Fibroblast of the conjunctiva (primary cell): ENCODE measurements at places on chromosomes 2 and 18.

DNA sequence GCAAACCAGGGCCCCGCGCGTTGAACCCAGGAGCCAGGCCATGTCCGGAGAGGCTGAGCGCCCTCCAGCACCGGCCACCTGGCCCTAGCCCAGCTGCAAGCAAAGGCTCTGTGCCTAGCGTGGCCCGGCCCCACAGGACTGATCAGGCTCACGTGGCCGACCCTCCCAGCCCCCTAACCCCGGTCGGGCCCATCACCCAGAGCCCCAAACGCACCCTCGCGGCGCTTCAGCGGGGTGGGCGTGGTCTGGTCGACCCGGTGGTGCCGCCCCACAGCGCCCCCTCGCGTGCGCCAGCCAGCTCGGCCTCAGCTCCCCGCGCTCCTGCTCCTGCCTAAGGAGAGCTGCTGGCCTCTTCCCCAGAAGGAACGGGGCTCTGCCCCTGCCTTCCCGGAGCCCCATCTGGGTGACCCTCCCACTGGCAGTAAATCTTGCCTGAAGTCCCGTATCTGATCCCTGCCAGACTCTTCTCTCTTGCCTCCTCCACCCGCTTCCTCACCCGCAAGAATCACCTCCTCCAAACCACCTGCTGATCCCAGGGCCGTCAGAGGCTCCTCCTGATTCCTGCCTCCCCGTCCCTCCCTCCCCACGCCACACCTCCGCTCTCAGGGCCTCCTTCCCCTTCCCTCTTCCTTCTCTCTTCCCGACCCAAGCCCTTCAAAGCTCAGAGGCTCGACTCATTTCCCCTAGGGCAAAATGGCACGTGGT lies 12.3 kb upstream of the TEX51 start:
- peak; percentile 23 for DNase-seq

DNA sequence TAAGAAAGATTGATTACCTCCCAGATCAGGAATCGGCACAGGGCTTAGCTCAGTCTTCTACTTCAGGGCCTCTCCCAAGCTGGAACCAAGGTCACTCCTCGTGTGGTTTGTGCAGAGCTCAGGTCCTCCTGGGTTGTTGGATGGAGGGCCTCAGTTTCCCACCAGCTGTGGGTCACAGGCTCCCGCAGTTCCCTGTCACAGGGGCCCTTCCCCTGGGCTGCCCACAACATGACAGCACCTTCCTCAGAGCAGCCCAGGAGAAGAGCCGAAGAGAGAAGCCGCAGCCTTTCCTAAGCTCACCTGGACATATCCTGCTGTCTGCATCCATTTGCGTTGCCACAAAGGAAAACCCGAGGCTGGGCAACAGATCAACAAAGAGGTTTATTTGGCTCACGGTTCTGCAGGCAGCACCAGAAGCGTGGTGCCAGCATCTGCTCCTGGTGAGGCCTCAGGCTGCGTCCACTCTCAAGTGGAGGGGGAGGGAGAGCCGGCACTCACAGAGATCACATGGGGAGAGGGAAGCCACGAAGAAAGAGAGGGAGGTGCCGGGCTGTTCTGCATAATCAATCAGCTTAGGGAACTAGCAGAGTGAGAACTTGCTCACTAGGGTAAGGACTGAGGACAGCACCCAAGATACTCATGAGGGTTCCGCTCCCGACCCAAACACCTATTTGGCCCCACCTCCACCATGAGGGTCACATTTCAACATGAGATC lies 13.0 kb upstream of the ALLC start:
- no peak for DNase-seq

GRCh38 chr2:65020943-65021528 lies 31.8 kb downstream of the SLC1A4 start:
- no peak for DNase-seq

GRCh38 chr2:234269769-234270204 lies 219.3 kb downstream of the SPP2 start:
- DNase-seq: peak; percentile 37

DNA sequence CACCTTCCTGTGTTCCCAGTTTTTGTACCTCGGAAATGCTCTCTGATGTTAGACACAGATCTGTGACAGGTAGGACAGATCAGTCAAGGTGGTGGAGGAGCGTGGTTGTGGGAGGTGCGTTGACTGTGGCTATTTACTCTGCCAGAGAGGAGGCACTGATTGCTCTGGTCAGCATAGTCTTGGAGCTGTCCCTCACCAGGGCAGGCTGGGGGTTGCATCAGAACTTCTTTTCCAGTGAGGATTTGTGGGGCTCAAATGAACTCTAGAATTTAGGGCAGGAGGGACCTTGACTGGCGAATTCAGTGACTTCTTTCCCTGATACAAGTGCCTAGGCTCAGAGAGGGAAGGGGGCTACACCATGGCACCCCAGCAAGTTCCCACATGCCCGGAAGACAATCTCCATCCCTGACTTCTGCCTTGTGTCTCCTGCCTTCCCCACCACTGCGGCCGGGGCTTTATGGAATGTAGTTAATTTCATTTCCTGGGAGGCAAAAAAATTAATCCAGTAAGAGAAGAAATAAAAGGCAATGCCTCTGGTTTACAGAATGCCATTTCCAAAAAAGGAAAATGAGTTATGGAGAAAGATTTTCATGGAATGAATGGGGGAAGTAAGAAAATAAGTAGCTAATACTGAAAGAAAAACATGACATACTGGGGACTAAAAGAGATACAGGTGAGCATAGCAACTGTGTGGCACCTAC lies 26.1 kb downstream of the NIFK start:
- no peak for DNase-seq

DNA sequence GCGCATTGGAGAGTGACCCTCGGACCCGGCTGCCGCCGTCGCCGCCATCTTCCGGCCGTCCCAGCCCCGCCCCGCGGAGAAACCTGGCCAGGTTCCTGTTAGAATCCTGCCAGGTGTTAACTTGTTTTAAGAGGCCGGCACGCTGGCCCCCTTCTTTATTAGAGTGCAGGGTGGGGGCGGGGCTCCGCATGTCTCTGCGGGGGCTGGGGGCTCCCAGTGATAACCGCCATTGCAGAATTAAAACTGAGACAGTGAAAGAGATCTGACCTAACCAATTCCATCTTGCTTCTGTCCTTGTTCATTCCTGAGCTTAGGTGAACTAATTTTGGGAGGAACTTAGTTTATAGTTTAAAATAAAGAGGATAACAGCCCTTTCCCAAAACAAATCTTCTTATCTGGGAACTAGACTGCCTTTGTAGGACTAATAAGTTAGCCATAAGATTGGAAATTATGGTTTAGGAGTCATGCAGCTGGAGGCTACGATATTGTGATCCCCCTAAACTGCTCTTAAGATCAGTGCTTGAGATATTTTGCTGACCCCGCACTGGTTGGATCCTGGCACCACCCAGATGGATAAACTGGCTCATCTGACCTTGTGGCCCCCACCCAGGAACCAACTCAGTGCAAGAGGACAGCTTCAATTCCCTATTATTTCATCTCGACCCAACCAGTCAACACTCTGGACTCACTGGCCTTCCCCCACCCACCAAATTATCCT lies 543 bp upstream of the STARD7 start:
- no peak for DNase-seq

- DNase-seq: no peak
These were observed 310.2 kb upstream of the LRATD1 start for GRCh38 chr2:14322306-14322705.

DNA sequence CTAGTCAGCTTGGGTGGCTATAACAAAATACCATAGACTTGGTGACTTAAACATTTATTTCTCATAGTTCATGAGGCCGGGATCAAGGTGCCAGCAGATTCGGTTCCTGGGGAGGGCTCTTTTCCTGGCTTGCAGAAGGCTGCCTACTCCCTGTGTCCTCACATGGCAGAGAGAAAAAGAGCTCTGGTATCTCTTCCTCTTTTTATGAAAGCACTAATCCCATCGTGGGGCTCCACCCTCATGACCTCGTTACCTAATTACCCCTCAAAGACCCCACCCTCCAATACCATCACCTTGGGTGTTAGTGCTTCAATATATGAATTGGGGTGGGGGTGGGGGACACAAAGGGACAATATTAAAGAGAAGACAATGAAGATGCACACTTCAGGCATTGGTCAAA lies 67.1 kb upstream of the CCBE1 start:
- DNase-seq: no peak

- no peak for DNase-seq
These were observed 713.6 kb downstream of the PLCL1 start for GRCh38 chr2:198517976-198518375.

- no peak for DNase-seq
These were observed 79.1 kb downstream of the MAPK4 start for GRCh38 chr18:50638884-50639420.

DNA sequence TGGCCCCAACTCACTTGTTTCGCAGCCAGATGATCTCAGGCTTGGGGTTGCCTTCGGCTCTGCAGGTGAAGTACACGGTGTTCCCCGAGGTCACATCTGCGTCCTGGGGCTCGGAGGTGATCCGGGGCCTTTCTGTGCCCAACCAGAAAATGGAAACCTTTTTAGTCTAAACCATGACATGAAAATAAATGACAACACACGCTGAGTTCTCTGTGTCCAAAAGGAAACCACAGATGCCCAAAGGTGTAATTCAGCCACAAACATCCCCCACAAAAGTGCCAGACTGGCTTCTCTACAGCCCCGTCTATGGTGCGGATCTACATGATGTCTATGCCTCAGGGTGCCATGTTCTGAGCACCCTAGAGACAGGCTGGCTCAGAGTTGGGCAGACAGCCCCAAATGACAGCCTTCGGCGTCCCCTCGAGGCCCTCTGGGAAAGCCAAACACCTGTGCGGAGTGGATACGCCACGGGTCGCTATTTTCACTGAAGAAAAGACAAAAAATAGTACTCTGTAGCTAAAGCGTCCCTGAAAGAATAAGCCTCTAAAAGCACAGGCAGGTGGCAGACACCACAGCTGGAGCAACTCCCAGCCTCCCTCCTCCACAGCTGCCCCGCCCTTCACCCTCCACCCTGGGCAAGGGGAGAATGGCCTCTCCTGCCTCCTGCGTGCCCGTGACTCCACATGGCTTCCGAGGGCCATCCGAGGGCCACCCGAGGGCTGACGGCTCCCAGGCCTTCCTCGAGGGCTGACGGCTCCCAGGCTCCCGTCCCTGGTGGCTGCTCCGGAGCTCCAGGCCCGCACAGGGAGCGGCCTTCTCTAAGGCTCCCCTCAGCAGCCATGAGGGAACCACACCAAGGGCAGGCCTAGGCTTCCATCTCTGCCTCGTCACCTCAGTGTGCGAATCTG lies 67.1 kb downstream of the PXDN start:
- no peak for DNase-seq

GRCh38 chr2:19947184-19947940 lies 42.5 kb downstream of the WDR35 start:
- DNase-seq: no peak

GRCh38 chr2:29270701-29271121 lies 155.5 kb downstream of the CLIP4 start:
- DNase-seq: no peak

DNA sequence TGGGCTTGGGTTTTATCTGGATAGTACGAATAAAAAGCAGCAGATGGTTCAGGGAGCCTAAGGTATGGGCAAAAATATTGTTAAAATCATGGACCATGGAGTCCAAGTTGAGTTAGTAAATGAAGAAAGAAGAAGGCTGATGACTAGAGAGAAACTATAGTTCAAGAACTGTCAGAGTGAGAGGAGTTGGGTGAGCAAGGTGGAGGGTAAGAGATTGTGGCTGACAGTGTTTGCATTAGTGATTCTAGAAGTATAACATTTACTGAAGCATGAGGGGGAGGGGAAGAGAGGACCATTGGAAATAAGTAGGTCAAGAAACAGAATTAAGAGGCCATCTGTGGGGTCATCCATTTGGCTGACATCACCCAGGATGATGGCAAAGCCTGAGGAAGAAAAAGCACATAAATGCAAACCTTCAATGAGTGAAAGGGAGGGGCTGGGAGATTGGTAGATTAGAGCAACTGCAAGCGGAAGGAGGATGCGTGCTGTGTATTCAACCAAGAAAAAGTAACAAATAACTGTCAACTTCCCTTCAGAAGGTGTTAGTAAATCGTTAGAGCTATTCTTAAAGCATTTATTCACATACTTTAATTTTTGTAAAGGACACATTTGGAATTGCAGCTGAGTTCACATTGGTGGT lies 392.8 kb downstream of the TSN start:
- DNase-seq: no peak

DNA sequence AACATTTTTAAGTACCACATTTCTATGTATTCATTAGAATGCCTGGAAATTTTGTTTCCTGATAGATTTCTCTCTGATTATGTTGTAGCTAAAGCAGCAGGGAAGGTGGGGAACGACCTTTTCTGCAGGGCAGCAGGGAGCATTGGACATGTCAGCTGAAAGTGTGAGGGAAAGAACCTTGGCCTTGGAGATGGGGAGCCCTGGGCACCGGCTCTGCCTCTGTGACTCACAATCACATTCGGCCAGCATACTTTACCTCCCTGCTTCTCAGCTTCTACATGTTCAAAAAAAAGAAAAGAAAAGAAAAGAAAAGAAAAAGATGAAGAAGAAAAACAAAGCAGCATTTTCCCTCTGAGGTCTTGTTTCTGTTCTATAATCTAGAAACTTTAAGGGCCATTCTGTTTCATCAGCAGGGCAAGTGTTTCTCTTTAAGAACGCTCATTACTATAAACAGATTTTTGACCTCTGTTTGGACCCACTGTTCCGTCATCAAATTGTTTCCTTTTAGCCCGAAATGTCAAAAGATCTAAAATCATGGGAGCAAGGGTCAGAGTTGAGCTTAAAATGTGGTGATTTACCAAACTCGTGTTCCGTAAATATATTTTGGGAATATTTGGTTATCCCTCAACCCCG lies 27.9 kb downstream of the SETBP1 start:
- no peak for DNase-seq

GRCh38 chr18:40407909-40408308 lies 1547.1 kb upstream of the PIK3C3 start:
- DNase-seq: no peak

DNA sequence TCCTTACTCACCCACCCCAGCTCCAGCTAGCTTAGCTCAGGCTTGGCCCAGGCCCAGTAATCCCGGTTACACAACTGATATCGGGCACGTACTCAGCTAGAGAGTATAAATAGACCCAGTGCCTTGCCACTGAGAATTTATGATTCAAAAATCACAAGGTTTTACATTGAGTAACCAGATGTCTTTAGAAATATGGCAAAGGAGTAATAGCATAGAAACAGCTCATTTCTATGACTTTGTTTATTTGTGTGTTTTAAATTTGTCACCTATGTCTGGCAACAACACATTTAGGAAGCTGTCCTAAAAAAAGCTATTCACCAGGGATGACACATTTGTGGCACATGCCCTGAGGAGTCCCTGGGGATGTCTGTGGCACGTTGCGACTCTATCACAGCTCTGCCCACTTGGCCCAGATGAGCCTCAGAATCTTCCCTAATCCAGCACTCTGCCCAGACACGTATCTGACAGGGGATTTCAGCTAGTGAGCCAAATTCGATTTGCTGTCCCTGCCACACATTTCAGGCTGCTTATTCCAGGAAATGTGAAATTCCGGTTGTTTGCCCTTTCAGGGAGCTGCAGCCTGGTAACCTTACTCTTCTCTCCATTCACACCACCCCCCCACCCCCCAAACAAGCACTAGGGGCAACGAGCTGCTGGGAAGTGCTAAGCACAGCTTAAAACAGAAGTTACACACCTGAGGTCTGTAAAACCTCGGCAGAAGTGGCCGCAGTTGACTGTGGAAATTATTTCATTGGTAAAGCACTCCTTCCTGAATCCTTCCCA lies 85.4 kb upstream of the ZCCHC2 start:
- DNase-seq: peak; percentile 42
